ENCODE measurements at places on chromosomes 13 and 19.

GRCh38 chr19:56866538-56866937 is 26.0 kb upstream of the PEG3 start:
- no peak for DNase-seq

DNA sequence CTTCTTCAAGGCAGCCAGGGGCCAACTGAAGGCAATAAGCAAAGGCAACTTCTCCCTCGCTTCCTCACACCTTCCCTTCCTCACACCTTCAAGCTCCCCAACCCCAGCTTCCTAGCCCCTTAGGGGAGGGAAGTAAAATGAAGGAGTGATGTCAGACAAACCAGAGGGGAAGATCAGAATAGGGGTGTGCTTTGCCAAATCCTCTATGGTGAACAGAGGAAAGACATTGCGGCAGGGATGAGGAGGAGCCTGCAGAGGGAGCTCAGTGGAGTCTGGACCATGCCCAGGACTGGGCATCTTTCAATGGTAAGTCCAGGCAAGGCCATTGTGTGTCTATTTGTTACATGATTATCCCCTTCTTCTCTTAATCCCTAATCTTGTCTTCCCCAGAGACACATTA is 164.0 kb downstream of the TSHZ3 start:
- no peak for DNase-seq

DNA sequence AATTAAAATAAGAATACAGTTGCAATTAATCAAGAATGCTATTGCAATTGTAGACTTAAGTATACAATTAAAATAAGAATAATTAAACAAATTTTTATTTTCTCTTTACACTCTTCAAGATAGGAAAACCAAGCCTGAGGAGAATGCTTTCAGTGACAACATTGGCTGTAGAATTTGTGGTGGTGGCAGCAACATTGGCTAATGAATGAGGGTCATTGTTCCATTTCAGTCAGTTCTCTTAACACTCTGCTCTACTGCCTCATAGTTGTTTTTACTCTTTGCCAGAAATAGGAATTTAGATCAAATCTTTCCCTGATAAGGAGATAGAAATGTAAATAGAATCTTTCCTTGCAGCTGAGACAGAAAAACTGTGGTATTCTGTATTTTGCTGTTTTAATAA is 391.6 kb downstream of the PCDH20 start:
- DNase-seq = no peak

- peak; percentile 88 for DNase-seq
These were observed 27.2 kb downstream of the PBX4 start for GRCh38 chr19:19591133-19591825.

DNA sequence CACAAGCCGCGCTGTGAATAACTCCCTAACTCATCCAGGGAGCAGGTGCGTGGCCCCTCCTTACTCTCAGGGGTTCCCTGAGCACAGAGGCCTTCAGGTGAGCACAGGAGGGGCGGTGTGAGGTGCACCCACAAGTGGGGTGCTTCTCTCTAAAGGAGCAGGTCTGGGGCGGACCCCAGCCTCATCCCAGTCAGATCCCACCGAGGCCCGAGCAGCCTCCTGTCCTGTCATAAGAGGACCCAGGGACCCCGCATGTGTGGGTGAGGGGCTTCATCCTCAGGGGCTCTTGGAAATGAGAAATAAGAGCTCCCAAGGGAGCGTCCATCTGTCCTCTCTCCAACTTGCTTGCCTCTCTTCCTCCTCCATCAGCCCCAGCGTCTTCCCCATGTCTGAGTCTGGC is 3.0 kb upstream of the LILRA5 start:
- no peak for DNase-seq

GRCh38 chr13:52454459-52454819 is 839 bp upstream of the CKAP2 start:
- no peak for DNase-seq

GRCh38 chr19:6274756-6275155 is 5.0 kb downstream of the MLLT1 start:
- DNase-seq = no peak

GRCh38 chr19:3721887-3722442 is 13.8 kb downstream of the TJP3 start:
- DNase-seq = no peak

DNA sequence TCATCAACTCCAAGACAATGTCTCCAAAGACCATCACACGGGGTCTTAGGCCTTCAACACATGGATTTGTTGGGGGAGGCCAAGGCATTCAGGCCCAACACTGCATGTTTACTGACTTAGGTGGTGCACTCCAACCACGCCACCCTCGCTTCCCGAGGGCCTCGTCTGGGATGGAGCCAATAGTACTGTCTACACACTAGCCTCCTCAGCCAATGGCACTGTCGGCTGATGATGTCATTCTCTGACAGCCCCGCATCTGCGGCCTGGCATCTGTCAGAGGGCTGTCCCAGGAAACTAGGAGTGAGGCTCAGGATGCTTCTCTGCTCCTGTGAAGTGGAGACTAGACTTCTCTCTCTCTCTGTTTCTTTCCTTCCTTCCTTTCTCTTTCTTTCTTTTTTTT is 96.6 kb downstream of the TEX26 start:
- no peak for DNase-seq

- no peak for DNase-seq
These were observed 33.3 kb downstream of the CLDN10 start for GRCh38 chr13:95585867-95586266.

GRCh38 chr13:76644906-76645305 is 241.3 kb downstream of the KCTD12 start:
- no peak for DNase-seq

- DNase-seq = no peak
These were observed 418.7 kb upstream of the NBEA start for GRCh38 chr13:34523406-34523805.

DNA sequence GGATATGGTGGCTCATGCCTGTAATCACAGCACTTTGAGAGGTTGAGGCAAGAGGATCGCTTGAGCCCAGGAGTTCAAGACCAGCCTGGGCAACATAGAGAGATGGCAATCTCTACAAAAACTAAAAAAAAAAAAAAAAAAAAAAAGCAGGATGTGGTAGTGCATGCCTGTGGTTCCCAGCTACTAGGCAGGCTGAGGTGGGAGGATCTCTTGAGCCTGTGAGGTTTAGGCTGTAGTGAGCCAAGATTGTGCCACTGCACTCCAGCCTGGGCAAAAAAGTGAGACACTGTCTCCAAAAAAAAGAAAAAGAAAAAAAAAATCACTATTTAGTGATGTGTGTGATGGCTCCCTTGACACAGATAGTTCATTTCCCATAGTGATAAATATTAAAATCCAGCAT is 365.0 kb upstream of the NBEA start:
- no peak for DNase-seq

- DNase-seq = no peak
These were observed 16.4 kb upstream of the UPF3A start for GRCh38 chr13:114264886-114265611.

- DNase-seq = no peak
These were observed 18.5 kb downstream of the ZNF101 start for GRCh38 chr19:19687090-19687489.

GRCh38 chr13:30727491-30728355 is 7.6 kb upstream of the ALOX5AP start:
- DNase-seq = no peak

- no peak for DNase-seq
These were observed 183.5 kb downstream of the SPRY2 start for GRCh38 chr13:80157261-80157932.

DNA sequence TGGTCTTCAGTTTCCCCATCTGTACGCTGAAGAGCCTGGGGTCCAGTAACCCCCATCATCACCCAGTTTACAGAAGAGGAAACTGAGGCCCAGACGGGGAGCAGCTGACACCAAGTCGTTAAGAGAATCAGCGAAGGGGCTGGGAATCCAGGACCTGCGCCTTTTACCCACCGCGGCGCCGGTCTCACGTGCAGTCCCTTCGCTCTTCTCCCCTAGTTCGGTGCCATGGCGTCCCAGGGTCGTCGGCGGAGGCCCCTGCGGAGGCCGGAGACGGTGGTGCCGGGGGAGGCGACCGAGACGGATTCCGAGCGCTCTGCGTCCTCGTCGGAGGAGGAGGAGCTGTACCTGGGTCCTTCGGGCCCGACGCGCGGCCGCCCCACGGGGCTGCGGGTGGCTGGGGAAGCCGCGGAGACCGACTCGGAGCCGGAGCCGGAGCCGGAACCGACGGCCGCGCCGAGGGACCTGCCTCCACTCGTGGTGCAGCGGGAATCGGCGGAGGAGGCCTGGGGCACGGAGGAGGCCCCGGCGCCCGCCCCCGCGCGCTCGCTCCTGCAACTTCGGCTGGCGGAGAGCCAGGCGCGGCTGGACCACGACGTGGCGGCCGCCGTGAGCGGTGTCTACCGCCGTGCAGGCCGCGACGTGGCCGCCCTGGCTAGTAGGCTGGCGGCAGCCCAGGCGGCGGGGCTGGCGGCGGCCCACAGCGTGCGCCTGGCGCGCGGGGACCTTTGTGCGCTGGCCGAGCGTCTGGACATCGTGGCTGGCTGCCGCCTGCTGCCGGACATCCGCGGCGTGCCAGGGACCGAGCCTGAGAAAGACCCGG is 698 bp downstream of the BLOC1S3 start:
- no peak for DNase-seq

GRCh38 chr13:42064966-42065365 is 16.5 kb downstream of the DGKH start:
- no peak for DNase-seq

DNA sequence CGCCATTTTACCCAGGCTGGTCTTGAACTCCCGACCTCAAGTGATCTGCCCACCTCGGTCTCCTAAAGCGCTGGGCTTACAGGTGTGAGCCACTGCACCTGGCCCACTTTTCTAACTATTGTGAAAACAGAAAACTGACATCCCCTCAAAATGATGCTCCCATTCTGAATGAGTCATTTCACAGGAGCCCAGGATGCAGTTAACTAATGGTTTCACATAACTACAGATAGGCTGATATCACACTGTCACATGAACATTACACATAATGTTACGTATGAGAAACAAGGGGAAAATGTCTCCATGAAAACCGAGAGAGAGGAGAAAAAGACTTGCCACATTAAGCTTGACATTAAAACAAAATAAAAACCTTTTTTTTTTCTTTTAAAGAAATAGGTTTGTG is 37.5 kb downstream of the N4BP2L2 start:
- no peak for DNase-seq

DNA sequence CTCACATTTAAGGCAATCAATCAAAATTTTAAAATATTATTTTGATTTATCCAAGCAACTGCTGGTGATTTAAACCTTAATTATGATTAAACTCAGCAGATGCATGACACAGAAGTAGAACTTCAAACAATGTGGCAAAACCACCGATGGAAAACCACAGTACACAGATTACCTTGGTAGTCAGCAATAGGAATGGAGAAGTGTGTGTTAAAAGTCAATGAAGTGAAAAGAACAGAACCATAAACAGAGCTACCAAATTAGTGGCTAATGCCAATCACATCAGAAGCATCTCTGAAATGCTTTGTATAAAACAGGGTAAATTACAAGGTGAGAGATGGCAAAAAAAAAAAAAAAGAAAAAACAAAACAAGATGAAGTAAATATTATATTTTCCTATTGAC is 31.2 kb downstream of the KATNAL1 start:
- DNase-seq = no peak

GRCh38 chr19:49643466-49643865 is 1.5 kb downstream of the SCAF1 start:
- no peak for DNase-seq

DNA sequence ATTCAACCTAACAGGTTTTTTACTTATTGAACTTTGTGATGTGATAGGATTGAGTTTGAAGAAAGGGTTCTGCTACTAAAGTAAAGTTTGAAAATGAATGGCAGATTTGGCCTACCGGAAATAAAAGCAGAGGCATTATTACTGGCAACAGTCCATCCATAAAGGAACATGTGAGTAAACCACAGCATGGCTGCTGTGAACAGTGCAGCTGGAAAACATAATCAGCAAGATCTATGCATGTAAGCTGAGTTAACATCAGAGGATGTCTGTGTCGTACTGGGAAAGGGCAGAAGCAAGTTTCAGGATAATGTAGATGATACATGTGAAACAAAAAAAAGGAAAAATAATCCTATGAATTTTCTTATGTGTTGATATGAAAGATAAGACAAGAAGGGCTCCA is 87.6 kb downstream of the CYSLTR2 start:
- DNase-seq = no peak

DNA sequence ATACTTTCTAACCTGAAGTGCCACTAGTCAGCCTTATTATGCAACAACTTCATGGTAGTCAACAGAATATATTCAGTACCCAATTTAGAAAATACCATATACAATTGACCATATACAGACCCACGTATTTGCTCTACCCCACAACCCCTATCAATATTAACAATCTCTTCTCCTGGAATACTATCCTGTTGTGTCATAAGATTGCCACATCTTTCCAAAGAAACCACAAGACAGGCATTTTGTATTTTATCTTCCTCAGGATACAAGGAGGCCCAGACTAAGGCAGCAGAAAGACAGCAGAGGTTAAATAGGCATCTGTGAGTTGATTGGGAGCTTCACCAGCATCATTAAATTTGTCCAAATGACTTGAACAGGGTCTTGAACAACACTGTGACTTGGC is 4.5 kb downstream of the SPART start:
- no peak for DNase-seq

DNA sequence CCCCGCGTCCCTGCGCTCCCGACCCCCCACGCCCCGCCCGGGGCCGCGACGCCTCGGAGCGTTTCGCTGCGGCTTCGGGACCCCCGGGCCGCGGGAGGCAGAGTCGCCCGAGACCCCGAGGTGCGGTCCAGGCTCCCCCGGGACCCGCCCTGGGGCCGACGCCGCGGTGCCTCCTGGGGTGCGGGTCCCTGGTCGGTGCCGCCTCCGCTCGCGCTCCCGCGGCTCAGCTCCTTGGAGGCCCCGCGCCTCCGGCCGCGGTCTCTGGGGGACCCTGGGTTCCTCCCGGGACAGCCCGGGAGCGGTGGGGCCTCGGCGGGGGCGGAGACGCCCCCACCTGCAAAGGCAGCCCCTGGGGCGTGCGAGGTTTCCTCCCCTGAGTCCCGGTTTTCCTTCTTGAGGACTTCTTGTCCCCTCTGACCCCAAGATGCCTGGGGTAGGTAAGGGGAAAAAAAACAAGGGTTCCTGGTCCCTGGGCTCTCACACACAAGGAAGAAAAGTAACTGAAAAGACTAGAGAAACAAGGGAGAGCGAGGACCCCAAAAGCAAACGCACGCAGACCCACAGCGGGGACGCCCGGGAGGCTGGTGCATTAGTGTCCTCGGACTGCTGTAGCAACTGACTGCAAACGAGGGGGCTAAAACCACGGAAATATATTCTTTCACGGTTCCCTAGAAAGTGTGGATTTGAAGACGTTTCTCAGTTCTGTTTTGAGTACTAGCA is 740 bp downstream of the ZNF555 start:
- DNase-seq = no peak

DNA sequence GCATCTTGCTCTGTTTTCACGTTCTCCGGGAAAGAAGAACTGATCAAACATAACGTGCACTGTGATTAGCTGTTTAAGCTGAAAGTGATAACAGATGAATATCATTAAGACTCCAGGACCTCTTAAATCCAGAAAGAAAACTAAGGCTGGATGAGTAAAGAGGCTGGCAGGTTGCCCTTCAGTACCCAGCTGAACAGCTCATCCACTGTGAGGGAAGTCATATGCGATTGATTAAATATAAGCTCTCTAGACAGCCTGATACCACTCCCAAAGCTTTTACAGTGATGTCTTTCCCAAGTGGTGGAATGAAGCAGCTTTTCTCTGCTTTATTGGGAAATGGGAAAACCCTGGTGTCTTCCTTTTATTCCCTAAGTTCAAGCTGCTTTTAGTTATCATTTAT is 116.9 kb downstream of the EFNB2 start:
- peak; percentile 42 for DNase-seq

- DNase-seq = no peak
These were observed 1.3 kb downstream of the PRKD2 start for GRCh38 chr19:46715620-46715974.

All from T1000 (cell line).